ENCODE measurements at places on chromosomes 12 and 14.

- DNase-seq = no peak
Observed at GRCh38 chr14:74459289-74459946, 33.4 kb upstream of the SYNDIG1L start.

- DNase-seq = no peak
Observed at GRCh38 chr12:15644700-15645099, 144.5 kb downstream of the EPS8 start.

DNA sequence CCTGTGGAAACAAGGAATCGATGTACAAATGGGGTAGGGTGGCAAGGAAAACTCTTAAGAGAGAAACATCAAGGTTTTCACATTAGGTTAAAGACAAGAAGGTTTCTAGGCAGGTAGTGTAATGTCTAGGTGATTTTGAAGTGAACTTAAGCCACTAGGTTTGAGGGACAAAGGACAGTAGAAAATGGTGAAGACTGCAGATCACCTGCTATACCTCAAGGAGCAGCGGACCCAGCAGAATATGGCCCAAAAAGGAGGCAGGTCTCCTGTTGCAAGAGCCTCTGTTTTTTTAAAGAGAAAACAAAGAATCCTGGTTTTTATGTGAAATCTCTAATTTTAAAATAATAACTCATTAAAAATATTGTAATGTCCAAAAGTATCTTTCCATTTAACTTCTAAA lies 178.1 kb downstream of the ACSS3 start:
- no peak for DNase-seq

GRCh38 chr12:113862590-113863454 lies 103.3 kb downstream of the RBM19 start:
- no peak for DNase-seq

- peak; percentile 14 for DNase-seq
Observed at GRCh38 chr12:132414634-132415326, 75.2 kb upstream of the FBRSL1 start.

- DNase-seq = no peak
Observed at GRCh38 chr12:53101931-53102781, 1.1 kb upstream of the SOAT2 start.

GRCh38 chr12:121253638-121254335 lies 42.7 kb downstream of the CAMKK2 start:
- DNase-seq = no peak
